ENCODE measurements at places on chromosomes 11 and 22. TPM values are rescaled to one million over a fixed set of nuclear protein-coding genes. Genes with fewer than 3 reads are reported as not detected.

Gene OR51E2
- total RNA-seq: not detected

Gene RHOD
- 13.0 TPM for total RNA-seq

Gene NCF4
- not detected for total RNA-seq

Gene FGF19
- total RNA-seq: not detected

Gene DEFB131B
- total RNA-seq: not detected

Gene KCNJ11
- not detected for total RNA-seq
